ENCODE measurements at places on chromosomes 5 and 9. TPM values are rescaled to one million over a fixed set of nuclear protein-coding genes. Genes with fewer than 3 reads are reported as not detected.

DNA sequence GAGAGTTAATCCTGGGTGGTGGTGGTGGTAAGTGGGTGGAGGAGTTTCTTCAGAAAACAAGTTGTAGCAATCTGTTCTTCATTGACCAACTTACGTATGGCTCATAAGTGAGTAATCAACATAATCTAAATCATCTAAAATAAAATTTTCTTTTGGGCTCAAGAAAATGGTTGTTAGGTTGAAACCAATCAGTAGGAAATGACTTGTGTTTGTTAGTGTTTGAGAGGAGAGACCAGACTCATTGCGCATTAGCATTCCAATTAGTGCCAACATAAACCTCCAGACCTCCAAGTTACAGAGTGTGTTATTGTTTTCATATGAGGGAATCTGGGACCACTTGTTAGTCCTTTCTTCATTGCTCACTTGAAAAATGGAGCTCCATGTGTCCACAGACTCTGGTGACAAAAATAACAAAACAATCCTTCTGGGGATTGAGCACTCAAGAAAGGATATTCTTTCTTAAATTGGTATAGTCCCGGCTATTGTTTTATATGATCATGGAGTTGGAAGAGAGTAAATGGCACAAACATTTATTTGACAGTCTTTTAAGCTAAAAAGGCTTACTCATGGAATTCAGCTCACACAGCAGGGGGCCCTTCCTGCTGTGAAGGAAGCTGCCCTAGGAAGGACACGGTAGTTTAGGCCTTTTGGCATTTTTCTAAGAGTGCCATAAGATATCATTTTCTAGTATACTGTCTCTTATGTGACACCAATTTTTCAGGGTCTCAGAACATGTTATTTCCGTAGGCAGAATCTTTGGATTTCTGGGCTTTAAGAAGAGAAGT is 441.1 kb downstream of the EBF1 start:
- DNase-seq, result no peak

- peak; percentile 88 for DNase-seq
Measured at GRCh38 chr5:172766287-172767108, 4.5 kb downstream of the DUSP1 start.

GRCh38 chr5:142357469-142358090 is 32.8 kb upstream of the SPRY4 start:
- no peak for DNase-seq

- DNase-seq, result no peak
Measured at GRCh38 chr5:156934450-156935211, 28.4 kb downstream of the TIMD4 start.

GRCh38 chr5:82749461-82749820 is 327.8 kb downstream of the TMEM167A start:
- DNase-seq, result no peak

- no peak for DNase-seq
Measured at GRCh38 chr5:144697847-144698262, 527.2 kb downstream of the KCTD16 start.

The C9orf152 gene
- total RNA-seq, result not detected

DNA sequence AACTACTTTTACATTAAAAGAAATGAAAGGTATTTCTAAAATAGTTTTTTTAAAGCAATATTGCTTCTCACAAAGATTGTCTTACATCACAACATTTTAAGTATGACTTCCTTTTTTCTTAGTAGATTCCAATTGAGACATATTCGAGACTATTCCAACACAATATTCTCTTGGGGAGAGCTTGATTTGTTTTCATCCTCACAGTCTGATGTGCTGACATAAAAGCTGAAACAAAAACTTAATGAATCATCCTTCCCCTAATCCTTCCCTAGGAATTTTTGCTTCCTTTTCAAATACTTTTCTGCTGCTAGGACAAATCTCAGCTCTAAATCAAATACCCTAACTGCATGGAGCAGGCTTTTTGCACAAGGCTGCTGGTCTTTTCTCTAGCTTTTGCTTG is 245.8 kb upstream of the MAP3K1 start:
- DNase-seq, result no peak

GRCh38 chr5:69030358-69031062 is 63.3 kb upstream of the SLC30A5 start:
- no peak for DNase-seq

- DNase-seq, result no peak
Measured at GRCh38 chr5:14167211-14167845, 24.2 kb downstream of the TRIO start.

DNA sequence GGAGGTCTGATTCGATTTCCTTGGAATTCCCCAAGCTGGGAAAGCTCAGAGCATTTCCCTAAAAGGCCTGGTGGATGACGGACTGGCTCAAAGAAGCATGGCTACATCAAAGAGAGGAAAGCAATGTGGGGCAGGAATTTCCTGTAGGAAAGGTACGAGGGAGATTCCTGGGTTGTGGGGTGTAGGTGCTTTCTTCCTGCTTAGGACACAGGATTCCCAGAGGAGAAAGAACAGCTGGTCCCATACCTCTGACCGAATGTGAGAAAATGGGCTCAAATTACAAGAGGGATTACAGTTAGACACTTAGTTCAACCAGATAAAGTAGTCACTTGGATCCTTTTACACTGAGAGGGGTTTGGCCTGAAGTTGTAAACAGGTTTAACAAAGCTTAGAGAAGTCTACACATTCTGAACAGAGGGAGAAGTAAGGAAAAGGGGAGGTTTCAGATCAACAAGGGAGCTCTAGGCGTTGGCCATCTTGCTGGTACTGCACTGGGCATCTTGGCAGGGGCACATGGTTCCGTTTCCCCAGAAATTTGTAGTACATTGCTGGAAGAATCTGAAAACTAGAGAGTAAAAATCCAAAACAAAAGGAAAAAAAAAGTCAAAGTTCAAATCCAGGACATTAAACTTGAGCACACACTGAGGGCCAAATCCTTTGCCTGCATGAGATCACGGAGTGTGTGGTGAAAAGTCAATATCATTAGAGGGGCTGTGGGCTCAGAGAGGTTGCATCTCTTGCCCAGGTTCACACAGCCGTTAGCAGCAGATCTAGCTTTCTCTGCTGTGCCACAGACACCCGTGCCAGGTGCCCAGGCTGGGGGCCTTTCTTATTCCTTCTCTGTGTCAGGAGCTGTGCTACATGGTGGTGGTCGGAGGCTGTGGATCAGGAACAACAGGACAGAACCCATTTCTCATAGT is 171.3 kb downstream of the RGS3 start:
- DNase-seq, result no peak

The NR5A1 gene
- total RNA-seq, result 0.14 TPM

GRCh38 chr9:19162026-19162366 is 34.7 kb upstream of the PLIN2 start:
- no peak for DNase-seq

The GABBR2 gene
- under 0.01 TPM for total RNA-seq

GRCh38 chr5:67335426-67335825 is 138.8 kb upstream of the CD180 start:
- DNase-seq, result no peak

DNA sequence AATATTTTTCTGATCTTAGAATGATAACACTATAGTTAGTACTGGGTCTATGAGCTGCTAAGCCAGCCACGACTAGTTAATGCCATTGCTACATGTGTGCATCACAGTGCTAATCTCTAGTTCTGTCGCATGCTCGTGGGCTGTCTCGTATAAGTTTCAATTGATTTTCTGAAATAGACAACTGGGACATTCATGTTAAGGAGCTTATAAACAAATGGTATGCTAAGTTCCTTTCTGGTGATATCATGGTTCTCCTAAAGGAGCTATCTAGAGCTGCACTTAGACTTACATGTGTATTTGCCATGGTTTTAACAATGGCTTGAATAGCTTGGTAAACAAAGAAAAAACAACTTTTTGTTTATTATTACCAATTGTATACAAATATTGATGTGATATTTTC is 46.2 kb downstream of the F2RL2 start:
- DNase-seq, result no peak

The LRRC70 gene
- 3.3 TPM for total RNA-seq

- DNase-seq, result no peak
Measured at GRCh38 chr9:16708656-16709435, 161.6 kb downstream of the BNC2 start.

DNA sequence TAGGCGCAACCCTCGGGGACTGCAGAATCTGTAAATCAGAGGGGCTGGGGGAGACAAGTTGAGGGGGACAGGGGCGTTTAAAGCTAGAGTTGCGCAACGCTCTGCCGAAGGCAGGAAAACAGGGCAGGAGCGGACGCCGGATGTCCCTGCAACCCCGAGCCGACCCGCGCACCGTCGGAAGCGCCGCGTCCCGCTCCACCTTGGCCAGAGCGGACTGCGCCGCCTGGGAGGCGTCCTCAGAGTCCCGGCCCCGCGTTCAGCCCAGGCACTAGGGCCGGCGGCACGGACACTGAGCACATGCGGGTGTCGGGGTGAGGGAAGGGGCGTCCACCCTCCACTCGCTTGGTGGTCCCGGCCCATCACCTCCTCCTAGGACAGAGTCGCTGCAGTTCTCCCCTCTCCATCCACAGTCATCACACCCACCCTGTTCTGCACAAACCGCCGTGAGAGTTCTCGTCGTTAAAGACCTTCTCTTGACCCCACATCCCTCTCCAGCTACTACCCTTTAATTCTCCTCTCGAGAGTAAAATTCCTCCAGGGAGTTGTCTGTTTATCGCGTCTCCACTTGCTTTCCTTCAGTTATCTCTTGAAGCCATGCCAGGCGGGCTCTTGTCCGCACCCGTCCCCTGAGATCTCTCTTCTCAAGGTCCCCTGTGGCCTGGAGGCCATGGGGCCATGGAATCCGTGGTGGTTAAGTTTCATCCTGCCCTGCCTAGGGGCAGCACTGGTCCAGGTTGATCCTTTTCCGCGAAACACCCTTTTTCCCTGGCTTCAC is 796 bp upstream of the PDLIM7 start:
- DNase-seq, result no peak

The PCDHGB1 gene
- total RNA-seq, result 6.9 TPM

- no peak for DNase-seq
Measured at GRCh38 chr9:7097040-7097715, 339.4 kb downstream of the KDM4C start.

DNA sequence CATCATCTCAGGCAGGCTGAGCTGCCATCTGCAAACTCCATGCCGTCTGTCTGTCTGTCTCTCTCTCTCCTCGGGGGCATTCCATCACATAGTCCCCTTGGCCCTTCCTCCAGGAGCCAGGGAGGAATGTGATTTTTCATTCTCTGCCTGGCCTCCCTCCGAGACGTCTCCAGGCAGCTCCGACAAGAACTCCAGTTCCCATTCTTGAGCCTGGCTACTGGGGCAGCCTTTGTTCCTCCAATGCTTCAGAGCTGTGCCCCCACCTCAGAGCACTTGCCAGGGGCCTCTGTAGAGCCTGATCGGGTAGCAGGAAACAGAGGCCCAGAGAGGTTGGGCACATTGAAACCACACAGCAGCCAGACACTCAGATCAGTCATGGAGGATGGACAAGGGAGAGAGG is 74.0 kb downstream of the COL27A1 start:
- DNase-seq, result no peak

DNA sequence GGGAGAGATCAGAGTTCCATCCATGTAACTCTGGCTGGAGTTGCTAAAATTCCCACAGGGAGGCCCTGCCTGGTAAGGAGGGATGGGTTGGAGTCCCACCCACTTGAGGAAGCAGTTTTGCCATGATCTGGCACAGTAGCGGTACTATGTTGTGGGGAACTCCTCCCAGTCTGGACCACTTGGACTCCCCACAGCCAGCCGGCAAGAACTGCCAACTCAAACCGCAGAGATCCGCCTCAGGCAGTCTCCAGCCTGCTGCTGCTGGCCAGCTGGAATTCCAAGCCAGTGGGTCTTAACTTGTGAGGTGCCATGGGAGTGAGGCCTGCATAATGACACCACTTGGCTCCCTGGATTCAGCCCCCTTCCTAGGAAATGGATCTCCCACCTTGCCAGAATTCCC is 151.9 kb downstream of the NDUFS4 start:
- no peak for DNase-seq

The PCA3 gene
- total RNA-seq, result not detected

DNA sequence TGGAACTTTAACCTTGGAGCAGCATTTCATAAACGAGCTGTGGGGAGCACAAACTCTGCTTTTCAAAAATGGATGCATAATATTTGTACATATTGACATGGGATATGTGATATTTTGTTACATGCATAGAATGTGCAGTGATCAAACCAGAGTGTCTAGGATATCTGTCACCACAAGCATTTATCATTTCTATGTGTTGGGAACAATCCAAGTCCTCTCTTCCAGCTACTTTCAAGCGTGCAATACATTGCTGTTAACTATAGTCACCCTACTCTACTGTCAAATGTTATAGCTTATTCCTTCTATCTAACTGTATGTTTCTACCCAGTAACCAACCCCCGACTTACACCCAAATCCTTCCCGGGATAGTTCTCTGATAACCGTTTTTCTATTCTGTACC is 15.0 kb upstream of the C5orf58 start:
- no peak for DNase-seq

The IL13 gene
- 0.73 TPM for total RNA-seq

GRCh38 chr5:166979307-166979895 is 1312.0 kb upstream of the WWC1 start:
- no peak for DNase-seq

DNA sequence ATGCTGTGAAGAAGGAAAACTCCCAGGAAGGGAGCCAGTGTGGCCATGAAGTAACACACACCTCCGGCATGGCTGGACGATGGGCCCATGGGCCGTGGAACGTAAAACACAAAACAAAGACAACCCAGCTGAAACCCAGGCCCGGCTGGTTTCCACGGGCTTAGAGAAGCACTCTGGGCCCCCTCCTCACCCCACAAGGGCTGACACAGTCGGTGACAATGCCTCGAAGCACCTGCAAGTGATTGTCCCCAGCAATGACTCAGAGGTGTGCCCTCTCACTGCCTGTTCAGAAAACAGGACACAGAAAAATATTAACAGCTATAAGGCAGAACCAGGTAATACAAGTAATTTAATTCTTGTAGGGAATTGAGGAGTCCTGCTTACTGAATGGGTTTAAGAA is 135.3 kb downstream of the ROR2 start:
- DNase-seq, result no peak

GRCh38 chr5:14687023-14687665 is 22.6 kb downstream of the OTULIN start:
- no peak for DNase-seq

The LHX3 gene
- total RNA-seq, result not detected

GRCh38 chr5:143234162-143234842 is 169.2 kb downstream of the NR3C1 start:
- no peak for DNase-seq

The ARL14EPL gene
- not detected for total RNA-seq

The HAVCR2 gene
- 5.5 TPM for total RNA-seq

The NMUR2 gene
- total RNA-seq, result not detected

The TAF1L gene
- 0.07 TPM for total RNA-seq

DNA sequence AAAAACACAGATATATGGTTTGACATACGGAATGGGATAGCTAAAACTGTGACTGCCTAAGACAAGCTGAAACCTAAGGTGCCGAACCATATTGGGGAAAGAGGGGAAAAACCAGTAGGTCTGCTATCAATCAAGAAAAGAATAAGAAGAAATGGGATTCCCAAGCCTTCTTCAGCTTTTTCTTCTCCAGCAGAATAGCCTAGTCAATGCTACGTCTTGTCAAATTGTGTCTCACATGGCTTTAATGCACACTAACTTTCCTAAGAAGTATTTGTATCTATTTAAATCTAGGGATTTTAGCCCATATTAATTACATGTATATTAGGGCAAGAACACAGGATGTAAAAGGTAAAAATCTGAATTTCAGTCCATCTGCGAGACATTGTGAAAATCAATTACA is 797 bp upstream of the FBXO38 start:
- no peak for DNase-seq

The PPP3R2 gene
- total RNA-seq, result 0.07 TPM

GRCh38 chr5:172274951-172275753 is 8.4 kb downstream of the UBTD2 start:
- DNase-seq, result no peak

The C5orf58 gene
- not detected for total RNA-seq

- DNase-seq, result no peak
Measured at GRCh38 chr5:179112469-179113142, 52.4 kb downstream of the ZNF354C start.
